ENCODE measurements at places on chromosomes 5 and 9. TPM values are rescaled to one million over a fixed set of nuclear protein-coding genes. Genes with fewer than 3 reads are reported as not detected.

GRCh38 chr9:69035438-69036308 is at the start of gene FXN:
FXN (plus strand) TSS chr9:69035752; CDS start chr9:69035783, 31 bp downstream.
- peak within 1 kb of the TSS; percentile 80 for H3K27ac ChIP-seq
- H3K27me3 ChIP-seq: no peaks in the 10 kb centered on the region
- peak within 1 kb of the TSS; percentile 92 for H3K4me3 ChIP-seq
- peaks cover 5% of the 10 kb centered on the region for H3K4me1 ChIP-seq
- DNase-seq: peak; percentile 83

DNA sequence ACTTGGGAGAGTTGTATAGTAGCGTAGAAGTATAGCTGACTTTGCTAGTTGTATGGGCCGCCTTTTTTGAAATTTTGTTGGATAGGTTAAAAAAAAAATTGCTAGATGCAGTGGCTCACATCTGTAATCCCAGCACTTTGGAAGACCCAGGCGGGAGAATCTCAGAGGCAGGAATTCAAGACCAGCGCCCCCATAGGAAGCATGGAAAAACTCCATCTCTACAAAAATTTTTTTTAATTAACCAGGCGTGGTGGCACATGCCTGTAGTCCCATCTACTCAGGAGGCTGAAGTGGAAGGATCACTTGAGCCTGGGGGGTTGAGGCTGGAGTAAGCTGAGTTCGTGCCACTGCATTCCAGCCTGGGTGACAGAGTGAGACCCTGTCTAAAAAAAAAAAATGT is 59.2 kb downstream of the SMC5 start:
- no peak overlapping the region for H3K4me3 ChIP-seq
- DNase-seq: no peak
- no peaks in the 10 kb centered on the region for H3K36me3 ChIP-seq
- H3K27me3 ChIP-seq: no peaks in the 10 kb centered on the region
- H3K4me1 ChIP-seq: no peaks in the 10 kb centered on the region
- H3K27ac ChIP-seq: no peak overlapping the region

- H3K4me1 ChIP-seq: peaks cover 46% of the 10 kb centered on the region
- no peak overlapping the region for H3K4me3 ChIP-seq
- H3K36me3 ChIP-seq: no peaks in the 10 kb centered on the region
- no peak overlapping the region for H3K27ac ChIP-seq
Measured at GRCh38 chr5:158487664-158488063, 612.1 kb downstream of the EBF1 start.

- no peak overlapping the region for H3K4me3 ChIP-seq
- peaks cover 9% of the 10 kb centered on the region for H3K4me1 ChIP-seq
- H3K27me3 ChIP-seq: no peaks in the 10 kb centered on the region
- DNase-seq: peak; percentile 42
- no peaks in the 10 kb centered on the region for H3K36me3 ChIP-seq
Measured at GRCh38 chr9:89756891-89757537, 152.2 kb downstream of the GADD45G start.

DNA sequence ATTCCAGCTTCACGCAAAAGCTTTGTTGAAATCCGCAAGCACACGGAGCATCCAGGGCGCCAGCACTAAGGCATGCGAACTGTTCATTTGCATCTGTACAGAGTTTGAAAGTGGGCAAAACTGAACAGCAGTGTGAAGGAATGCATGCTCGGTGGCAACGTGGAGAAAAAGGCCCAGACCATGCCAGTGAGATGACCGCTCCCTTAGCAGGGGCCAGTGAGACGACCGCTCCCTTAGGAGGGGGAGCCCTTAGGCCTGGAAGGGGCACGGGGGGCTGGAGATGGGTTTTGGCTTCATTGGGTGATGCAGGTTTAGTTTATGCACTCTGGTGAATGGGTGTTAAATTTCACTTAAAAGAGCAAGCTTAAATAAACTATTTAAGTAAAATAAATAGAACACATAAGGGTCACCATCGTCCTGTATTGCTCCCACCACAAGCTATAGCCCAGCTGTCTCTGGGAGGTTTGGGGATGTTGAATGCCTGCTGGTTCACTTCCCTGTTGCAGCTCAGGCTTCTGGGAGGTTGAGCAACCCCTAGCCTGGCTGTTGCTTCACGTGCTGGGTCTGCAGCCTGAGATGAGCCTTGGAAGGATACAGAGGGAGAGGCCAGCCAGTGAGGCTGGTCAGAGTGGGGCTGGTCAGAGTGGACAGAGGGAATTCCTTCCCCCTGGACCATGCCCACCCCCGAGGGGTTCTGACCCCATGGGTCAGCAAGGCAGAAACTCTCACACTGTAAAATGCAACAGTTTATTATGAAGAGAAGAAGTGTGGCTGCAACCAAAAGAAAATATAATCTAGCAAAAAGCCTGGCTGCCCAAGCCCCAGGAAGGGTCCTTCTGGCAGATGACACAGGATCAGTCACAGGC is 4.6 kb upstream of the FCN1 start:
- no peak for DNase-seq
- H3K4me3 ChIP-seq: no peak overlapping the region
- H3K27ac ChIP-seq: no peak overlapping the region
- H3K4me1 ChIP-seq: no peaks in the 10 kb centered on the region

The PCDHGA6 gene
- 5.6 TPM for total RNA-seq

The ARSI gene
- 0.22 TPM for total RNA-seq

The CEL gene
- total RNA-seq: 0.33 TPM

The IFNW1 gene
- not detected for total RNA-seq

DNA sequence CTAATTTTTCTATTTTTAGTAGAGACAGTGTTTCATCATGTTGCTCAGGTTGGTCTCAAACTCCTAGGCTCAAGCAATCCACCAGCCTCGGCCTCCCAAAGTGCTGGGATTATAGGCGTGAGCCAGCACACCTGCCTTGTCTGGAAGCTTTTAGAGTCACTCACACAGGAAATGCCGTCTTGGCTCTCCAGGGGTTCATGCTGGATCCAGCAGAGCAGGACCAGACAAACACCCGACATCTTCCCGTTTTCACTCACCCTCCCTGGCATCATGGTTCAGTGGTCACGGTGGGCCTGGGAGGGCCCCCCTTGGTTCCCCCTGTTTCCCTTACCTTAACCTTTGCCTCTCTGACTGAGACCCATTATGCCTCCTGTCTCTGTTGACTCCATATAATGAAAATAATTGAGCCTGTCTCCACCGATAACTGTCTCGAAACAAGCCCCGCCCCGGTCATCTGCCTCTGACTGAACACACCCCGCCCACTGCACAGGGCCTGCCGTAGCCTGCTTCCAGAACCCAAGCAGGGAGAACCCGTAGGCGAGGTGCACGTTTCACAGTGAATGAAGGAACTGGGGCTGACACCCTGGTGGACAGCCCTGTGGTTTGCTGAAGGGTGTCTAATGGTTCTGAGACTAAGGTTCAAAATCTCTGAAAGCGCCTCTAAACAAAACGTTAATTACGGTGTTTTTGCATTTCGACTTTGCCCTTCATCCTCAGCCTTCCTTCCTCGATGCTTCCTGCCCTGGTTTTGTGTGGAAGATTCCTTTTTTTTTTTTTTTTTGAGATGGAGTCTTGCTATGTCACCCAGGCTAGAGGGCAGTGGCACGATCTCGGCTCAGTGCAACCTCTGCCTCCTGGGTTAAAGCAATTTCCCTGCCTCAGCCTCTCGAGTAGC is 39.7 kb upstream of the SPRY4 start:
- H3K27me3 ChIP-seq: no peaks in the 10 kb centered on the region
- DNase-seq: peak; percentile 54
- no peak overlapping the region for H3K4me3 ChIP-seq
- H3K4me1 ChIP-seq: peaks cover 11% of the 10 kb centered on the region
- H3K27ac ChIP-seq: peak overlapping the region; percentile 84

The GMCL2 gene
- not detected for total RNA-seq

- no peaks in the 10 kb centered on the region for H3K36me3 ChIP-seq
- no peak overlapping the region for H3K4me3 ChIP-seq
- no peak for DNase-seq
- H3K27ac ChIP-seq: no peak overlapping the region
- no peaks in the 10 kb centered on the region for H3K4me1 ChIP-seq
Measured at GRCh38 chr5:122421374-122422079, 109.5 kb downstream of the SNCAIP start.

The PCDHB5 gene
- 14.6 TPM for total RNA-seq

DNA sequence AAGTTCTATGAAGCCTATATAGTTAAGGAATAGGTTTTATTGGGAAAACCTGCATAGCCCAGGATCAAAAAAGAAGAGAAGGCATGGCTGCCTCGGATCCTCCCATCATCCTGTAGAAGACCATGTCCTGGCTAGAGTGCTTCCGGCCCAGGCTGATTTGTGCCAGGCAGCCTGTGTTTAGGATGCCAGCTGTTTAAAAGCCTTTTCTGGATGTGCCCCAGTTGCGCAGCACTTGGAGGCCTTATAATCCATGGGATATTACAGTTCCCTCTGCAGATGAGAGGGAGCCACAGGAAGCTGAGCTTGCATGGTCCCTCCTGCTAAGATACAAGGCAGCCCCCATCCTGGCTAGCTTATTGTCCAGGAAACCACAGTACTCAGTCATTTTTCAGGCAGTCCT is 97.9 kb downstream of the CHSY3 start:
- no peaks in the 10 kb centered on the region for H3K36me3 ChIP-seq
- DNase-seq: no peak
- no peak overlapping the region for H3K4me3 ChIP-seq
- H3K27me3 ChIP-seq: no peaks in the 10 kb centered on the region
- H3K4me1 ChIP-seq: no peaks in the 10 kb centered on the region

The PRR16 gene
- total RNA-seq: 2.4 TPM

DNA sequence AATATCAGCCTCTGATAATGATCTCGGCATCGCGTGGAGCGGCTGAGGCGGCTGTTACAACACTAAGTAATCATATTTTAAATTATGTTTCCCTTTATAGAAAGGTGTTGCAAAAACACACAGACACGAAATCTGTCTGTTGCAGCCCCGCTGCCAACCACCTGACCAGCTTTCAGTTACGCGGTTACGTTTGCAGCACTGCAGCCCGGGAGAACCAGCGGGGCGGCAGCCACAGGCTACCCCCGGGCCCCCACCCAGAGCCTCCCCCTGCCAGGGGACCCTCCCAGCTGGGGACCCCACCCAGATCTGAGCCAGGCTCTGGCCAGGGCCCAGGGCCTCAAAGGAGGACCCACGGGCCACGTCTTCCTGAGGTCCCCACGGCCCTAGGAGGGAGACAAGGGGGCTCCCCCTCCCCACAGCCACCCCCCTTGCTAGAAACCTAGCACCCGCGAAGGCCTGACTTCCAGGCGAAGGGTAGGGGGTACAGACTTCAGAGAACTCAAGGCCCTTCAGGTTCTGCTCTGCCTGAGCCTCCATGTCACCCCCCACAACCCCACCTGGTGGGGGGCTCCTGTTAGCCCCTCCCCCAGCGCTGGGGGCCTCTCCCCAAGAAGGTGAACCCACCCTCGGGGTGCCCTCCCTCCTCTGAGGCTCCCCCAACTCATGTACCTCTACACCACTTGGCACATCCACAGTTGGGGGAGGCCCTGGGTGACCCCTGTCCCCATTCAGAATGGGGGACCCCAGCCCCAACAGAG is 6.0 kb downstream of the NACC2 start:
- peaks cover 24% of the 10 kb centered on the region for H3K4me1 ChIP-seq
- H3K27me3 ChIP-seq: no peaks in the 10 kb centered on the region
- H3K36me3 ChIP-seq: no peaks in the 10 kb centered on the region

The OLFML2A gene
- total RNA-seq: 64.3 TPM

GRCh38 chr5:4921929-4922328 is 218.2 kb upstream of the ADAMTS16 start:
- no peak overlapping the region for H3K27ac ChIP-seq
- H3K4me3 ChIP-seq: no peak overlapping the region
- no peaks in the 10 kb centered on the region for H3K27me3 ChIP-seq
- no peaks in the 10 kb centered on the region for H3K4me1 ChIP-seq
- H3K36me3 ChIP-seq: no peaks in the 10 kb centered on the region
- no peak for DNase-seq

GRCh38 chr5:44869928-44870327 is 61.2 kb downstream of the MRPS30 start:
- H3K27ac ChIP-seq: no peak overlapping the region
- no peak overlapping the region for H3K4me3 ChIP-seq
- H3K4me1 ChIP-seq: no peaks in the 10 kb centered on the region
- H3K36me3 ChIP-seq: no peaks in the 10 kb centered on the region
- DNase-seq: no peak

GRCh38 chr9:34689512-34689911 is 1.6 kb downstream of the CCL19 start:
- no peaks in the 10 kb centered on the region for H3K36me3 ChIP-seq
- no peaks in the 10 kb centered on the region for H3K27me3 ChIP-seq
- no peaks in the 10 kb centered on the region for H3K4me1 ChIP-seq
- no peak overlapping the region for H3K4me3 ChIP-seq
